ENCODE measurements at places on chromosomes 5 and 9.

GRCh38 chr5:174311121-174311520, 265.6 kb downstream of the NSG2 start:
- no peak for DNase-seq

DNA sequence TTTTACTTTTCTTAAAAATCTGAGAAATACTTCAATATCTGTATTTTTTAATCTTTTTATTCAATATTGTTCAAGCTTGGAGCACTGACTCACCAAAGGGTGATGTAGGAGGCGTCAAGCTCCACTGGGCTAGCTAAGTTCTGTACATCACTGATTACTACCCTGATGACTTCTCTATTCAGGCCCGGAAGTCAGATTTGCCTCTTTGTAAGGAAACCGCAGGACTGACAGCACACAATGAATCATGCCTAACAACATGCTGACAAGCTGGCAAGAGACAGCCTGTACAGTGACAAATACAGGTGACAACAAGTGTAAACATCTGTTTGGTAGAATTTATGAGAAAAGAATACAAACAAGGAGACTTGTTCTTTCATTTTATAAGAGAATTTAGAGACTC, 627.9 kb upstream of the RORB start:
- no peak for DNase-seq

DNA sequence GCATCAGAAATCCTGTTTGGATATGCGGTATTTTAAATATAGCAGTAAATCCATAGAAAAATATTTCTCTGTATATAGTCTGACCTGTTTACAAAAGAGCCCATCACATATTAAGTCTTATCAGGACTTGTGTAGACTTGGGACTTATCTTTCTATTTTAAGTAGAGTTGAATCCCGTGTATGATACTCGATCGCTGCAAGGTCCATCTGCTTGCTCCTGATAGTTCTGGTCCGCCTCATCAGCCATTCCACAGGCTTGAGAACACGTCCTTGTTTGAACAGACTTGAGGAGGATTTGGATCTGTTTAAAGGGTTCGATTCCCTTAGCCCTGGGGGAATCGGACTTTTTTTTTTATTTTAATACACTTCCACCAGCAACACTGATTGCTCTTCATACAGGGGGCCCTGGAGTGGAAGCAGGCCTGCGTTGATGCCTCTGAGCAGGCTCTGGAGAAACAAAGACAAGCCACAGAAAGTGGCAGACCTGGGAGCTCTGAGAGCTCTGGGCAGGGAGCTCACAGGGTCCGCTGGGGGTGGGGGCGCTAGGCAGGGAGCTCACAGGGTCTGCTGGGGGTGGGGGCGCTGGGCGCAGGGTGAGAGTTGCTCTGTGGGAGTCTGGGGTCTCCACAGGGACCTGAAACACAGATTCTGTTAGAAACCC, 112.2 kb downstream of the MVB12B start:
- no peak for DNase-seq

DNA sequence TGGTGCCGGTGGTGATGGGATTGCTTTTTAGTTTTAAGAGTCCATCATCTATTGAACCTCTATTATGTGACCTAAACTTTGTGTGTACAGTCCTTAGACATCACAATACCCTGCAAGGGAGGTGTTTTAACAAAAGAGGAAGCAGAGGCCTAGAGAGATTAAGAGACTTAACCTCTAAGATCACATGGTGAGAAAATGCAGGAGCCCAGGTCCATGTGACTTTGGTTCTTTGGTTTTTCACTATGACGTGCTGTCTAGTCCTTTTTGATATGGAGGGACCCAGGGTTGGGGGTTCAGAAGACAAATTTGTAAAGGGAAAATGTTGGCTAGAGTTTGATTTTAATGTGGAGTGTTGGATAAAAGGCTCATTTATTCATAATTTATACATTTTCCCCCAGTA, 34.1 kb upstream of the TRMT10B start:
- no peak for DNase-seq

GRCh38 chr9:78664370-78664769, 367.4 kb downstream of the PSAT1 start:
- DNase-seq, result no peak

All from AG10803 (cell line).